ENCODE measurements at places on chromosomes 7 and 10.

GRCh38 chr7:150429699-150430098 is 20.7 kb upstream of the GIMAP8 start:
- no peak for DNase-seq

GRCh38 chr10:101008823-101009423 is 9.3 kb downstream of the LZTS2 start:
- DNase-seq, result no peak

DNA sequence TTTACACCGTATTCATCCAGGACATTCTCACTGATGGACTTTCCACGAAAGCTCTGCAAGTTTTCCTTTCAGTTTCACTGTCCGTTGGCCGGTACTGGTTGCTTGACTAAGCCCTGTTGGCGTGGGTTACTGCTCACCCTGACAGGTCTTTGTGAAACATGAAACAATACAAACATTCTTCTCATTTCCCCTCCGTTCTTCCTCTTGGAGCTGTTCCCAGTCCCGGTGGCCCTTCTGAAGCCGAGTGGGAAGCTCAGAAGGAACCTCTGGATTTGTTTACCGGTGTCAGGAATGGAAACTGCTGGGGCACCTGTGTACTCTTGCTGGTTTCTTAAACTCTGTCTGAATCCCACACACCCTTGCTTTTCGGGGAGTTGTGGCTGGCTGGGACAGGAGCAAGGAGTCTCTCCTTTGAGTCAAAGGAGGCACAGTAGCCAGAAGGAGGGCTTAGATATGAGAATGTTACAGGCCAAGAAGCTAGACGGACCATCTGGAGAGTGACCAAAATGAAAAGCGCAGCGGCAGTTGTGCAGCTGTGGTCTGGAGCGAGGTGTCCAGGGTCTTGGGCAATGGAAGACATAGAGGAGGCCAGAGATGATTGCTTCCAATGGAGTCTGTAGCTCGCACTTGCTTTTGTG is 45.7 kb downstream of the LYZL2 start:
- DNase-seq, result peak; percentile 49

GRCh38 chr7:157003756-157004520 is 6.5 kb downstream of the MNX1 start:
- no peak for DNase-seq

DNA sequence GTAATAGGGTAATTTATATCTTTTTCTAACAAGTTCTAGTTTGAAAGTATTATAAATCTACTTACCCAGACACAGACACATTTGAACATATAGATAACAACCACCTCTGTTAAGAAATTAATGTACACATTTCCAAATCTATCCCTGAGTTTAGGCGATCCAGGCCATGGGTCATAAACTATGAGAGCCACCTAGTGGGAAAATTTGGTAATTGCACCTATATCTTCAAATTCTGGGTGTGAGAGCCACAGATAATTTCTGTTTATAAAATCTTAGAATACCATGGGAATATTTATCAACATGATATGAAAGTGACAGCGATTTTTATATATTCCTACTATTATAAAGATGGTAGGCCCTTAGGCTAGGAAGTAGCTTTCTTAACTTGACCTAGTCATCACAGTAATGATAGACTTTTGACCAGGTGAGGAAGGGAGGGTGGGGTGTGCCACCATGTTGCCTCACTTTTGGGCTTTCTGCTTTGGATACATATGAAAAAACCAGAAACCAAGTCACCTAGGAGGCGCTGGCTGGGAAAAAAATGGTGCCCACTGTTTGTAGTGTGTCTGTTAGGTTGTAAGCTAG is 8.0 kb upstream of the EPHA1 start:
- peak; percentile 48 for DNase-seq

- no peak for DNase-seq
Measured at GRCh38 chr7:110010359-110010758, 1080.6 kb upstream of the LRRN3 start.

- DNase-seq, result no peak
Measured at GRCh38 chr7:142689439-142690120, 59.7 kb upstream of the PRSS1 start.

DNA sequence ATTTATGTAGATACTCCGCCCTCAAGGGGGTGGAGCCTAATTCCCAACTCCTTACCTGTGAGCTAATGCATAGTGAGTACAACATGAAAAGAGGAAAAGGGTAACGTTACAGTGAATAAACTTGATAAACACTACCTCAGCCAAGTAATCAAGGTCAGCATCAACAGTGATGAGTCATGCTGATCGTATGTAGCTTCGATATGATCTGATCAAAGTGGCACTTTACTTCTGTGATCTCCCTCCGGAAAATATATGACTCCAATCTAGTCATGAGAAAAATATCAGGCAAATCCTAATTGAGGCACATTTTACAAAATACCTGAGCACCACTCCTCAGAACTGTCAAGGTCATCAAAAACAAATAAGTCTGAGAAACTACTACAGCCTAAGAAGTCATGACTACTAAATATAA is 70.4 kb downstream of the VTI1A start:
- peak; percentile 44 for DNase-seq

GRCh38 chr10:133438711-133439273 is 14.4 kb upstream of the SPRN start:
- peak; percentile 40 for DNase-seq

GRCh38 chr7:135599471-135599870 is 41.8 kb downstream of the NUP205 start:
- no peak for DNase-seq

DNA sequence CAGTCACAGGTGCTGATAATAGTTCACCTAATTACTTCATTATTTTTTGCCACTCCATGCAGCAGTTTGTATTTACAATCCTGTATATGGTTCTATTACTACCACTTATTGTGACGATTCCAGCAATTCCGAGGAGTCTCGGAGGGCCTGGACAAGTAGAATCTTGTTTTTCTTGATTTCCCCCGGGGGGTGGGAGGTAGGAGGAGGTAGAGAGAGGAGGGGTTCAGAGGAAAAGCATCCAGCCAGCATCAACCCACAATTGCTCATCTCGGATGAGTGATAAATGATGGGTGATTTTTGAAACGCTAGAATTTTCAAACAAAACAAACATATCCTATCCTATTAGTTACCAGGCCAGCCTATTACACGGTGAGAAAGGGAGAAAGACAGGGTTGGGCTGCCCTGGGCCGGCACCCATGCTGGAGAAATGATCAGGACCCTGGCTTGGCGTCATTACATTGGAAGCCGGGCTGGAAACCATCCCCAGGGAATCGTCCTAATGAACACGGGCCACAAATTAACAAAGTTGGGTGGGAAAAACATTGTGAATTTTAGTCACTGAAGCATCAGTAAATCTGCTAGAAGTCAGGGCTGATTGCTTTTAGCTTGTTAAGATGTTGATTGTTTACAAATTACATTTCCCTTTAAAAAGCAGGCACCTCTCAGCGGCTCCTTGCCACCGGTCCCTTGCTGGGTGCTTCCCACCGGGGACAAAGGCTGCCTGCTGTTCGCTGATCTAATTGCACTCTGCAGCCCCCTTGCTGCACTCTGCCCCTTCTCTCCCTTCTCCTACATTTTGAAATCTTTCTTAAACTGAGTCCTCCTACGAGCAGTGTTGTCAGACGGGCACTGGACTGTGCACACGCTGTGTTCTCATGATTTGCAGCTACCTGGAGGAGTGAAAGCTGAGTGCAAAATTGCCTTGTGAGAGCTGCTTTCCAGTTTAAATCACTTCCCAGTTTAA is 95.5 kb downstream of the FAM204A start:
- peak; percentile 36 for DNase-seq

GRCh38 chr7:141142058-141142457 is 68.2 kb downstream of the TMEM178B start:
- DNase-seq, result no peak

- DNase-seq, result no peak
Measured at GRCh38 chr10:100327007-100327717, 2.9 kb downstream of the PKD2L1 start.

DNA sequence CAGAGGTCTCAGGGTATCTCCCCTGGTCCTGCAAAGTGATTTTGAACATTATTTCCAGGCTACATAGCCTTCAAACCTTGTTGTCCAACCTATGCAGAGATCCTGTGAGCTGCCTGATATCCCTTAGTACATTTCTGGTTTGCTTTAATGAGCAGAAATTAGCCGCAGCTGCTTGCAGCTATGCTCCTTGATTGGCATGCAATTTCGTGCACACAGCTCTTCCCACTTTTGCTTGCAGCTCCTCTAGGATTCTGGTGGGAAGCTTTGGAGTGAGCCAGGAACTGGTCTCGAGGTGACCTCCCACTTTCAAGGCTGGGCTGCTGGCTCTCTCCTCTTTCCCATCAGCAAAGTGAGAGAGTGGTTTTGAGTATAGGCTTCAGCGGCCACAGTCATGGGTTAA is 45.8 kb downstream of the OAT start:
- DNase-seq, result no peak

- DNase-seq, result peak; percentile 56
Measured at GRCh38 chr7:112411186-112411795, 39.0 kb upstream of the IFRD1 start.

DNA sequence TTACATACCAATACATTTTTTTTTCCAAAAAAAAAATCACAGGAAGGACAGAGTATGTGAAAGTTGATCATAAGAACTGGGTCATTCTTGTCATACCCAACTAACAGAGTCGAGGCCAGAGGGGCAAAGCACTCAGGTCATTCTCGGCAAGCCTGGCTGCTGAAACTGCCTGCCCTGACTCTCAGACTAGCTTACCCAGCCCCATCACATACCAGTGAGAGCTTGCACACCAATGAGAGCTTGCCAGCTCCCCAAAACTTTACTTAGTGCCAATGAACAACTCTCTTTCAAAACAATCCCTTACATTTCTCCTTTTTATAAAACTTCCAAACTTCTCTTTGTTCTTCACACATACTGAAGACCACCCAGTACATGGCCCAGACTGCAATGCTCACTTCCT is 48.9 kb downstream of the VOPP1 start:
- no peak for DNase-seq

GRCh38 chr10:87092861-87093631 is 1.6 kb downstream of the GLUD1 start:
- DNase-seq, result peak; percentile 73

GRCh38 chr10:57014758-57015157 is 653.7 kb upstream of the ZWINT start:
- DNase-seq, result no peak

- DNase-seq, result no peak
Measured at GRCh38 chr7:13476881-13477444, 512.5 kb downstream of the ETV1 start.

GRCh38 chr7:90999989-91000979 is 263.9 kb upstream of the FZD1 start:
- DNase-seq, result no peak

Measured in RWPE1 (cell line).